Right atrium auricular region (tissue), 2 donors: ENCODE measurements at places on chromosomes 12 and 14.
A peak's percentile ranks its signal among the peaks of the same experiment; 100 is the strongest.

GRCh38 chr12:59425798-59426197, 170.0 kb upstream of the SLC16A7 start:
- H3K4me1 ChIP-seq, result no peaks in the 10 kb centered on the region
- H3K27ac ChIP-seq, result no peak overlapping the region
- no peak overlapping the region for H3K4me3 ChIP-seq
- H3K27me3 ChIP-seq, result no peaks in the 10 kb centered on the region

DNA sequence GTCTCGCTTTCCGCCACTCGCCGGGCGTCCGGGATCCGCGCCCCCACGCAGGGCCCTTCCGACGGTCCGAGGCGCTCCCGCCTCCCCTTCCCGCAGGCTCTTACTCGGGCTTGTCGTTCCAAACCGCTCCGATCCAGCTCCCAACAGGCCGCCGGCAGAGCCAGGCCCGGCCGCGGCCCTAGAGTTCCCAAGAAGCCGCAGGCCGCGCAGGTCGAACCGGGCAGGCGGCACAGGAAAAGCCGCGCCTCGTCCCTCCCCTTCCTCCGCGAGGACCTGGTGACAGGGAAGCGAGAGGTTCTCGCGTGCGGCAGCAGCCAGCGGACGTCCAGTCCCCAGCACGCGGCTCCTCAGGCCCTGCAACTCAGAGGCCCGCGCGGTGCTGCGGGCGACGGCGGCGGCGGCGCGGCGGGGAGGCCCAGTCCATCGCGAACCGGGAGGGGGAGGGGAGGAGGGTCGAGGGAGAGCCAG, 272 bp downstream of the HECTD1 start:
- peak overlapping the region; percentile 65 for H3K4me3 ChIP-seq
- no peaks in the 10 kb centered on the region for H3K4me1 ChIP-seq
- peak; percentile 76 for DNase-seq
- H3K36me3 ChIP-seq, result peaks cover 8% of the 10 kb centered on the region
- peak overlapping the region; percentile 98 for H3K27ac ChIP-seq

DNA sequence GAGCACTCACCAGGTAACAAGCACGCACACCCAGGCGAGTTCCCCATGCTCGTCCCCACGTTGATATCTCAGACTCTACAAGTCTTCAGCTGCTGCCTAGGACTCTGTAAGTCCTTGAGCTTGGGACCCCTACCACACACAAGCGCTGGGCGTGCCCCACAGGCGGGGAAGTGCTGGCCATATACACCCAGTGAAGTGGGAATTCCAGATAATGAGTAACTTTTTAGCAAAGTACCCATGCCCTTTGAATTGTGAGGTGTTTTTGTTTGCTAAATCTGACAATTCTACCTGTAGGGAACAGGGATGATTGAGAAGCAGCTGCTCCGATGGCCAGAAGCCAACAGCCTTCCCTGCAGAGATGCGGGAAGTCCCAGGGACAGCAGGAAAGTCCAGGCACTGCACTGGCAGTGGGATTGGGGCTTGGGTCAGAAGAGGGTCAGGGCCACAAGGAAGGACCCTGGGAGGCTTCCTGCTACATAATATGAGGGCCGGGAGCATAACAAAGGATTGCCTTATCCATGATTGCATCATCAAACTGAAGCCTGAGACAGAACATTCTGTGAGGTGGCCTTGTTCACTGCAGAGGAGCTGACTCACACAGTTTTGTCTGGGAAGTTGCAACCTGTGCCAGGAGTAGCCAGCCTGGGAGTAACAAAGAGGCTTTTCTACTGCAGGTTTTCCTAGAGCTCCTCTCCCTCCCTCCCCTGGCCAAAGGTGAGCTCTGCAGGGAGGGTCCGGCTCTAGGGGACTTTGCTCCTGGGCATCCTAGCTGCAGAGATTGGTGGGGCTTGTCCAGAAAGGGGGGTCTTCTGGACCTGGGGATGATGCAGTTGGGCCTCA, 13.2 kb upstream of the SERPINA3 start:
- no peaks in the 10 kb centered on the region for H3K27me3 ChIP-seq
- H3K36me3 ChIP-seq, result no peaks in the 10 kb centered on the region
- peak overlapping the region; percentile 71 for H3K27ac ChIP-seq

- peak overlapping the region; percentile 93 for H3K27ac ChIP-seq
- no peaks in the 10 kb centered on the region for H3K4me1 ChIP-seq
- H3K4me3 ChIP-seq, result peak overlapping the region; percentile 93
- peaks cover 45% of the 10 kb centered on the region for H3K36me3 ChIP-seq
Observed at GRCh38 chr12:6866920-6867412, 365 bp upstream of the TPI1 start.

DNA sequence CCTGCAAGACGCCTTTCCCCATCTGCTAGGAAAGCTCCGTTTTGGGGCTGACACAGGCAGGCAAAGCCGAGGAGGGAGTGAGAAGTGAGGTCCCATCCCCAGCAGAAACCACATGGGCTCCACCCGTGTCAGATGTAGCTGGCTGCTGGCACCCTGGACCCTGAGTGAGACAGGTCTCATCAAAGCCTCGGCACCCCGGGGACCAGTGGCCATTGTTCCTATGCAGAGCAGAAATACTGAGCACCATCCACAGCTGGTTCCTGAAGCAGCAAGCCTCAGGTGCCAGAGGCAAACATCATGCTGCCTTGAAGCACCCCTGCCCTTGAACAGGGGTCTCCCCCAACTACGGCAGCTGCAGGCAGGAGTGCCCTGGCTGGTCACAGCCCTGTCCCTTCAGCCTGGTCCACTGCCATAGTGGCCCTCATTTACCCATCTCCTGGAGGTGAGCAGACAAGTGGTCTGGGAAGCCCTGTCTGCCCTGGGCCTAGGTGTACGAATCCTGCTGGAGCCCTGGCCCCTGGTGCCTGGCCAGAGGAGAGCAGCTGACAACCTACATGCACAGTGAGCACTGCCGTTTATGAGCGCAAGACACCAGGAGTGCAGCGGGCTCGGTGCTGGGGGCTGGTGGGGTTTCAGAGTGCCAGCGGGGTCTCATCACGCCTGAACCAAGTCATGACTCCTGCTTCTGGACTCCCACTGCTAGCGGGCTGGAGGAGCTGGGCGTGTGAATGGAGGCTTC, 289.8 kb upstream of the RTL1 start:
- H3K27me3 ChIP-seq, result no peaks in the 10 kb centered on the region
- DNase-seq, result peak; percentile 48
- H3K4me1 ChIP-seq, result no peaks in the 10 kb centered on the region
- H3K36me3 ChIP-seq, result no peaks in the 10 kb centered on the region
- H3K27ac ChIP-seq, result no peak overlapping the region

DNA sequence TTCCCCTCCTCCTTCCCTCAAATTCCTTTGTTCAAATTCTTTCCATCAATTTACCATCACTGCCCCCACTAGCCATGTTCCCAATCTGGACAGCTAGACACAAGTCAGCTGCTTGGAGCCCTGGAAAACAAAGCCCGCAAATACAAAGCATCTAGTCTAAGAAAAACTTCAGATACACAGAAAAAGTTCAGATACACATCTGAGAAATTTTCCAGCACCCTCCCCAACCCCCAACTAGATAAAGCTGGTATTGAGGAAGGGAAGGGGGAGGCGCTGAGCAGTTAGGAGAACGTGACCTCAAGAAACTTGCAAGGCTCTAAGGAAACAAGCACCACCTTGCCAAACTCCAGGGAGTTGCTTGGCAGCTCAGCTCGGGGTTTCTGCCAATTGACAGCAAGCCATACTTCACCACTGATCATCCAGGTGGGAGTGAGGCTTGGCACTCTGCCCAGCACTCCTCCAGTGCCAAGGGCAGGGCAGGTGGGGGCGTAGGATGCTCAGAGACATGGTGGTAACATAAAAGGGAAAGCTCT, 5.1 kb upstream of the CNIH1 start:
- H3K27ac ChIP-seq, result no peak overlapping the region
- H3K36me3 ChIP-seq, result no peaks in the 10 kb centered on the region
- H3K4me1 ChIP-seq, result no peaks in the 10 kb centered on the region
- no peaks in the 10 kb centered on the region for H3K27me3 ChIP-seq

DNA sequence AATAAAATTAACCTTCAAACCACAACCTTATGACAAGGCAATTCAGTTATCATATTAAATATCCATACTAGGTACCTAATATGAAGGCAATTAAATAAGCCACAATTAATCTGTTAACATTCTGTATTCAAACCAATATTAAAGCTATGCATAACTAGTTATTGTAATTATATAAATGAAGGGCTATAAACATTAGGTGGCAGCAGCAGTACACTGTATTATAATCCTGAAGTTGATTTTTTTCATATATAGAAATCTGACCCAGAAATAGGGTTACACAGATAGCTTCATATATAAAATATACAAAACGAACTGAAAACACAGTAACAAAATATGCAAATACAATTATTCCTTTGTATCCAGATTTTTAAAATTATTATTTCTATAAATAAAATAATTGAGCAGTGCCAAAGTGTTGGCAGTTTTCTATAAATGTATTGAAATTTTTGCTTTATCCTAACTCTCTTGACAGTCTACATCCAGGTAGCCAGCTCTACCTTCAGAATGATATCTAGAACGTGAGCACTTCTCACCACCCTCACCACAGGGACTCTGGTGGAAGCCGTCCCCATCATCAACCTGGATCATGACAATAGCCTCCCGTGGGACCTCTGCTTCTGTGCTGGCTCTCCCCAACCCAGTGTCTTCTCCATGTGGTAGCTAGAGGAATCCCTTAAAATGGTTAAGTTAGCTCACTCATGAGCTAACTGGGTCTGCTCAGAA, 136.2 kb downstream of the MED13L start:
- no peaks in the 10 kb centered on the region for H3K27me3 ChIP-seq
- H3K36me3 ChIP-seq, result no peaks in the 10 kb centered on the region
- no peak for DNase-seq
- H3K4me1 ChIP-seq, result no peaks in the 10 kb centered on the region
- H3K4me3 ChIP-seq, result no peak overlapping the region
- no peak overlapping the region for H3K27ac ChIP-seq

DNA sequence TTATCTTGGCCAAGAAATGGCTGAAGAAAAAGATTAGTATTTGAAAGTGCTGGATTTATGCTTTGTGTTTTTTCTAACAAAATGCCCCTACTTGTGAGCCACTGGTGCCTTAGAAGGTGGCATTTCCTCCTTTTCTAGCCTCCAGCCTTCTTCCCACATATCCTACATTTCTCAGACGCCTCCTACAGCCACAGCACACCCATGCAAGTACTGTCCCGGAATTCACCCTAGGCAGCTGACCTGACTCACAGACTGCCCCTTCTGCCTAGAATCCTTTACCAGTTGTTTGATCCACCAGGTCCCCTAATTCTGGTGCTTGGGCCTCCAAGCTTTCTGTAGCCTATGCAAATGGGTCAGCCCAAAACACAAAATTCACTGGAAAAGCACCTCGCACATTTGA, 166.0 kb downstream of the FOXN3 start:
- no peaks in the 10 kb centered on the region for H3K4me1 ChIP-seq
- DNase-seq, result no peak
- no peaks in the 10 kb centered on the region for H3K36me3 ChIP-seq

GRCh38 chr12:75859868-75860267, 171.7 kb downstream of the PHLDA1 start:
- no peaks in the 10 kb centered on the region for H3K4me1 ChIP-seq
- H3K36me3 ChIP-seq, result no peaks in the 10 kb centered on the region
- no peaks in the 10 kb centered on the region for H3K27me3 ChIP-seq
- no peak overlapping the region for H3K4me3 ChIP-seq
- DNase-seq, result no peak

GRCh38 chr12:10241290-10241689, 28.6 kb downstream of the GABARAPL1 start:
- no peaks in the 10 kb centered on the region for H3K4me1 ChIP-seq
- no peaks in the 10 kb centered on the region for H3K27me3 ChIP-seq
- H3K36me3 ChIP-seq, result peaks cover 12% of the 10 kb centered on the region
- no peak overlapping the region for H3K4me3 ChIP-seq
- no peak overlapping the region for H3K27ac ChIP-seq

DNA sequence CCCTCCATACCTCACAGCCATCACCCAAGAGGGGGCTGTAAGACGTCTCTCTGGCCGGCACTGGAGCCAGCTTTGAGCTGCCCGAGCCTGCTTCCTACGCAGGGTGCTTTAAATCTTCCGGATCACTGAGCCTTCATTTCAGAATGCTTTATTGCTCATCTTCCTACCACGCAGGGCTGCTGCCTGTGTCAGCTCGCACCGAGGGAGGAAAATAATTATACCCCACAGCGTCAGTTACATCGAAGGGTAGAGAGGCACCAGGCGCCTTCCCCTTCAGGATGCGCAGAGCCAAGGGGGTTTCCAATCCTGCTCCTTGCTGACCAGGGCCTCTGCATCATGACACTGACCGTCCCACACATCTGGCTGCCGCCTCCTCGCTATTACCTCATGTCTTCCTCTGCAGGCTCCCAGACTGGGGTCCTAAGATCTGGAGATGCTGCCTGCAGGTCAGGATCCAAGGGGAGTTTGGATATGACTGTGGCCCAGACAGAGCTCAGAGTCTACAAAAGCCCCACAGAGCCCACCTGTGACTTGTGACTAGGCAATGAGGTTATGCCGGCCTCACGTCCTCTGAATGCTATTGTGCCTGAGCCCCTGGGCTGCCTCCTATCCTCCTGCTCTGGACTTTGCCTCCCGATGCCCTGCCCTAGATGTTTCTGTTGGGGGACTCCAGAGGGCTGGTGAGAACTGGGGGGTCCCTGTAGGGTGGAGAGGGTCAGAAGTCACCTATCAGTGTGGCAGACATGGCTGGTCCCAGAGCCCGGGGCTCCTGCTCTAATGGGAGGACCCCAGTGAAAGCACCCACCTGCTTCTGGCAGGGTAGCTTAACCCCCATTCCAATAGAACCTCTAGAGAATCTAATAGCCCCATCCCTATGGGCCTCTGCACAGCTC, 220.3 kb upstream of the RTL1 start:
- H3K36me3 ChIP-seq, result no peaks in the 10 kb centered on the region
- H3K27me3 ChIP-seq, result no peaks in the 10 kb centered on the region
- no peaks in the 10 kb centered on the region for H3K4me1 ChIP-seq
- DNase-seq, result peak; percentile 53
- H3K4me3 ChIP-seq, result no peak overlapping the region

DNA sequence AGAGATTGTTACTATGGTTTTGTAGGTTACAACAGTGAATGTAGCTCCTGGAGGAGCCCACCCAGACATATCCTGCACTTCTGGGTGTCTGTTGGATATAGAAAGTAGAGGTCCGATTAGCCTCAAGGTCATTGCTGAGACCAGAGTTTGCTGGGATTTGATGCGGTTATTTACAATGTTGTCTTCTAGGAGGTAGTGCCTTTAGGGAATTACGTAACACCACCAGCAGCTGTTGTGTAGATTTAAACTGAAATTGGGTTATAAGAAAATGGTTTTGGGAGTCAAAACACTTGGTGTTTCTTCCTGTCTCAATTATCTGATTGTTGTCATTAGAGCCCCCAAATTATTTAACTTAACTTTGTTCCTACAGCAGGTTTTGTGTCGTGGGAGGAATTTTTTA, 225.3 kb upstream of the PELI2 start:
- no peaks in the 10 kb centered on the region for H3K36me3 ChIP-seq
- no peaks in the 10 kb centered on the region for H3K27me3 ChIP-seq
- H3K4me1 ChIP-seq, result no peaks in the 10 kb centered on the region
- no peak overlapping the region for H3K4me3 ChIP-seq
- DNase-seq, result no peak
